ENCODE measurements at places on chromosomes 2 and 18.

DNA sequence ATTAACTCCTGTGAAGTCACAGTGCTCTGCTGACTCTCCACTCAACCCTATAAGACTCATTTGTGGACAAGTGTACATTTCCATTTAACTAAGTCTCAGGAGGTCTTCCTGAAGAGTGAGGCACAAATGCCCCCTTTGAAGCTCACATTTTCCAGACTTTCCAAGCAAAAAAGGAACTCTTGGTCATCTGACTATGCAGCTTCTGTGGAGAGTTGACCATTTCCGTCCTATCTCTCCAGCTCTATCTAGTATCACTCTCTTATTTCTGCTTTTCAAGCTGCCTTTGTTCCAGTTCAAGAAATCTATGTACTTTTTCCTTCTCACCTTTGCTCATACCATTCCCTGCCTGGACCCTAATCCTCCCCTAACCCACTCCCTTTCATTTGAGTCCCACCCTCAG, 77.0 kb downstream of the ANTXR1 start:
- no peak for DNase-seq

DNA sequence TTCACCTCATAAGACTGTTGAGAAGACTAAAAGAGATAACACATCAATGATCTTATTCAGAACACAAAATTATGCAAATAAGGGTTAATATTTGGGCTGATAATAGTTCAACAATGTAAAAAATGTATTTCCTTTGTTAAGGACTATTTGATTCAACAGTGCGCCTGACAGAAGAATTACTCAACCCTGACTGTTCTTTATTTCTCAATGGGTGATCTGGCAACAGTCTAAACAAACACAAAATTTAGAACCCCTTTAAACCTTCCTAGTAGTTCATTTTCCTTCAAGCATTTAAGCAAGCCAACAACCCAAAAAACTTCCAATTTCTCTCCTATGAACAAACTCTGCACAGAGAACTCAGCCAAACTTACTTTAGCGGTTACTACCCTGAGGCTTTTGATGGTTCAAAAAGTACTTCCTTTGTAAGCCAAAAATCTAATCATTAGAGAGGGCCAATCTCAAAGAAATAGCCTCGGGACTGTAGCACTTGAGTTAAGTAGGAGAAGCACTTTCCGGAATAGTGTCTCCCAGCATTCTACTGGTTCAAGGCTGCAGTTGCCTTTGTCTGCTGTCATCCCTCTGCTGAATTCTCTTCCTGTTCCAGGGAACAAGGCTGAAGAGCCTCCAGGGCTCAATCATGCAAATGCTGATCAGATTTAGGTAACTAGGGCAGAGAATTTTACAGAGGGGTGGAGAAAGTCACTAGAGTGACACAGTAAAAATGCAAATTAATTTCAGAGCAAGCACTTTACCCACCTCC, 40.9 kb upstream of the MAPK4 start:
- no peak for DNase-seq

GRCh38 chr18:9586814-9587213, 27.5 kb downstream of the PPP4R1 start:
- DNase-seq: no peak

GRCh38 chr2:197827618-197828017, 23.2 kb downstream of the PLCL1 start:
- no peak for DNase-seq

DNA sequence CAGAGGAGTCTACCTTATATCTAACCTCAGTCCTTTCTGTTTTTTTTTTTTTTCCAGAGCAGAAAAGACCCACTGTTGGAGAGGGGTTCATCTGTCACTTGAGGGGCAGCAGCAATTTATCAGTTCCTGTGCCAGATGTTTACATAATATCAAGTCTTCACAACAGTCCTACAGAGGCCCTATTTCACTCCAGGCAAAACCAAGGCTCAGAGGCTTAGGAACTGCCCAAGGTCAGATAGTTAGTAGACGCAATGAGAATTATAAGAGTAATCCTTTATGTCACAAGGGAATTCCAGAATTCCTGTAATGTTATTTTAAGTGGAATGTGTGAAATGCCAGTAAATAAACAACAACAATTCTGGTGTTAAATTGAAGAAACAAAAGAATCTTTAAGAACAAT, 696.1 kb downstream of the NRXN1 start:
- DNase-seq: no peak

DNA sequence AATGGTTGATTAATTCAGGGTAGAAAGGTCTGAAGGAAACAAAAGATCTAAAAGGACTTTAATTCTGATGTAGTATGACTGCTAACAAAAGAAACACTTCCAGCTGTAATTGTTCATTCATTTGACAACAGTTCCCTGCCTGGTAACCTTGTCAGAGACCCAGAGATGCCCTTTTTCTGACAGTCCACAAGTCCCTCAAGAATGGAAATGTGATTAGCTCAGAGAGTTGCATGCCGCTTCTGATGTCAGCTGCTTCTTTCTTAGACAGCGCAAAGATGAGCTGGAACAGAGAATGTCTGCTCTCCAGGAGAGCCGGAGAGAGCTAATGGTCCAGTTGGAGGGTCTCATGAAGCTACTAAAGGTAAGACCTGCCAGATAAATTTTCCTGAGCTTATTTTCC, 153.6 kb downstream of the DTNA start:
- DNase-seq: no peak

DNA sequence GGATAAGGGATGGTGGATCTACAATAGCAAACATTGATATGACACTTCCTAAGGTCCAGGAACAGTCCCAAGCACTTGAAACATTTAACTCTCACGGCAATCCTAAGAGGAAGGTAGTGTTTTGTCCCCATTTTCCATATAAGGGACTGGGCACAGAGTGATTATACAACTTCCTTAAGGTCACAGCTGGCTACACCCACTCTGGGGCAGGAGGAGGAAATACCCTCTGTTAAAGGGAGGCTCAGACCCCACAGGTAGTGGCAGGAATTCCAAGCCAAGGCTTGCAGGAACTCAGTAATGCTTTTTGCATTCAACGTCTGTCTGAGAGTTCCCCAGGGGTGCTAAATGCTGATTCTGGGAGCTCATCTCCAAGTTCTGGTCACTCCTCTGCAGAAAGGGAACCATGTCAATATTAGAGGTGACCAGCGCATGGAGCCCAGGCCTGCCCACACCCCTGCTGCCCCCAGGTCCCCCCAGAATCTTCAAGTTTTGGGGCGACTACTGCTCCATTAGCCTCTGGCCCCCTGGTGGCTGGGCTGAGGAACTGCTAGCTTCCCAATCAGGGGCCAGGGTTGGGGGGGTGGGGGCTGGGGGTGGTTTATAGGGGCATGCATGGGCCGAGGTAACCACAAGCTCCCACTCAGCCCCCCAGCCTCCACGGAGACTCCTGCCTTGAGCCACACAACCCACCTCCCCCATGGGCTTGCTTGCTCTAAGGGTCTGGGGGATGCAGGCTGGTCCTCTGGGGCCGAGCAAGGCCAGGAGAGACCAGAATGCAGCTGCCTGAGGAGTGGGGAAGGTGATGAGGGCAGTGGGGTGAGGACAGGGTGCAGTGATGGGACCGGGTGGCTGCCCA, 11.1 kb downstream of the OBSL1 start:
- no peak for DNase-seq

GRCh38 chr2:437756-438393, 150.0 kb upstream of the ALKAL2 start:
- DNase-seq: no peak

- DNase-seq: no peak
Observed at GRCh38 chr2:21757805-21758430, 634.1 kb downstream of the TDRD15 start.

DNA sequence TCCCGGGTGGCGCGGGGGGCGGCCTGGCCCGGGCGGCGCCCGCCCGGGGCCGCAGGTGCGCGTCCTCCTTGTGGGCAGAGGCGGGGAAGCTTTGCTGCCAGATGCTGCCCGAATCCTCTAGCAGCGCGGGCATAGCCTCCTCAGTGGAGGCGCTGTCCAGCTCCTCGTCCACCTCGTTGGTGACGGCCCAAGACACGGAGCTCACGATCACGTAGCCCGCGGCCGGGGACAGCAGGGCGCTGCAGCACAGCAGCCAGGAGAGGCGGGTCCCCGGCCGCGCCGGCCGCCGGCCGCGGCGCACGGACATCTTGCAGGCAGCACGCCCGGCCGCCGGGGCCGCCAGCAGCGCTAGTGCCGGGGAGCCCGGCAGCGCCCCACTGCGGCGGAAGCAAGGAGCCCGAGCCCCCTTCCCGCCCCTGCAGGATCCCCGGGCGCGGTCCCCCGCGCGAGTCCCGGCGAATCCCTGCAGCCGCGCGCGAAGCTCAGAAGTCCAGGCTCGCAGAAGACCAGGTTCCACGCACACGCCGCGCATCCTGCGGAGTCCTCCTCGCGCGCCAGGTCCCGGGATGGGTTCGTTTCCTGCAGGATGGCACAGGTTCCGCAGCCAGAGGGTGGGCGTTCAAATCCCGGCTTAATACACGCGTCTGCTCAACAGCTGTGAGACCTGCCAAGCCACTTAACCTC, at the start of gene CREG2:
Gene CREG2 (minus strand): TSS at position 353 of the 684 bp plus-strand sequence. CDS start 46 bp downstream, at position 307.
- DNase-seq: no peak

DNA sequence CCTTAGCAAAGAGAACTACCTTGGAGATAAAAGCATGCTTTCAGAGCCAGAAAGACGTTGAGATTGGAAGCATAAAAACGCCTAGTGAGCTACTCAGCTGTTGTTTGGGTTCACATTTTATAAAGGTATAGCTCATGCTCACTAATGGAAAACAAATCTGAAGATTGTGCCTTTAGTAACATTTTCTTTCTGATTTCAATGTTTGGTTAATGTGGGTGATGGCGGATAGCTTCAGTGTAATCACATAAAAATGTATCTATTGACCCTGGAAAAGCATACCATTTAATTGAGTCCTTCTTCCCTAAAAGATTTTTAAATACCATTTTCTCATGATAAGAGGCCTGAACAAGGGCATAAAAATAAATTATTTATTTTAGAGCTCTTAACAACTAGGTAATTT, 73.4 kb downstream of the DTNA start:
- no peak for DNase-seq

DNA sequence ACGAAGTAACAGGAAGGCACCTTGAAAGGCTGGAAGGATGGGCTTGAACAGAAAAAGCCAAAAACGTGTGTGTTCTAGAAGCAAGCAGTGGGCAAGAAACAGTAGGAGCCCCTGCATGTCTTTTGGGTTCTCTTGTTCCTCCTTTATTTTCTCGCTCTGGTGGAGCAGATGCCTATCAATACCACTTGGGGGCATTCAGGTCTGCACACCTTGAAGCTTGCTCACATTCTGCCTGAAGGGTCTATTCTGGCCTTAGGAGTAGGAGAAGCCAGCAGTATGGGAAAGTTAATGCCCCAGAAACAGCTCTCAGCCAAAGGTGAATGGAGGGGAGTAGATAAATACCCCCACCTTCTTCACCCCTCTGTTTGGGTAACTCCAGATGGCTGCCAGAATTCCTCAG, 204.5 kb downstream of the TXNL1 start:
- DNase-seq: no peak

GRCh38 chr18:77876319-77876865, 626.7 kb downstream of the GALR1 start:
- DNase-seq: no peak

DNA sequence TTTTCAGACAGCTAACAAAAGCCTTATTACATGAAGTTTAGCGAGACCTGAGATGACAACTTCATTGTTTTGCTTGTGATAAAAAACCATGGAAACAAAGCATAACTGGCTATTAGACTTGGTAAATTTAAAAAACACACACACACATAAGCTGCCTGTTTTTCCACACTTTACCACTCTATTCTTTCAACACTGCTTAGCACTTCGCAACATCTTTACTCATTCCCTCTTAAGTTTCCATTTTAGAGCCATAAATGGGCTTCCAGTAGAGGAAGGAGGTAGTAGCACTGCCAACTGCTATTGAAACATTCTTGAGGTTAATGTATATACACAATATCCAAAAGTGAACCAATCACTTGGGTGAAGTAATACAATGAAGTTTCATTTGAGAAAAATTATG, 54.1 kb downstream of the BAZ2B start:
- no peak for DNase-seq

DNA sequence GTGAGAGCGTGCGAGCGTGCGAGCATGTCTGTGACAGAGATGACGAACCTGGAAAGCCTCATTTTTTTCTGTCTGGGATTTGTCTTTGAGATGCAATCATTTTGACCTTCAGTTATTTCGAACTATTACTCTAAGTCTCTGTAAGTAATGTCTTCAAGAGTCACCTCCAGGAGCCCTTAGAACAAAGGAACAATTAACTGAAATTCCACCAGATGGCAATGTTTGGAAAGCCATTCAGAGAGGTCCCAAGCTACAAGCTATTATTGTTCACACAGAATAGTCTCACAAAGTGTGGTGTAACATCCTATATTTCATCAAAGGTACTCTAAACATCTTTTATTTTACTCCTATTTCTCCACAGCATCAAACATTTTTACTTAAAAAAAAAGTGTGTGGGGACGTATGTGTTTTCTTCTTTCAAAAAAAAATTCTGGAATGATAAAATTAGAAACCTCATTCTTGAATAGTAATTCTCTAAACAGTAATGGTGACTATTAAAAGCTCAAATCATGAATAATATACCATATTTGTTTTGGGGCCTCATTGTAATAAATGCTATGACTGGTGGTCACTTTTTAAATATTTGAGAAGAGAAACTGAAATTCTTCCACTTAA, 35.1 kb upstream of the MAPRE2 start:
- peak; percentile 63 for DNase-seq

DNA sequence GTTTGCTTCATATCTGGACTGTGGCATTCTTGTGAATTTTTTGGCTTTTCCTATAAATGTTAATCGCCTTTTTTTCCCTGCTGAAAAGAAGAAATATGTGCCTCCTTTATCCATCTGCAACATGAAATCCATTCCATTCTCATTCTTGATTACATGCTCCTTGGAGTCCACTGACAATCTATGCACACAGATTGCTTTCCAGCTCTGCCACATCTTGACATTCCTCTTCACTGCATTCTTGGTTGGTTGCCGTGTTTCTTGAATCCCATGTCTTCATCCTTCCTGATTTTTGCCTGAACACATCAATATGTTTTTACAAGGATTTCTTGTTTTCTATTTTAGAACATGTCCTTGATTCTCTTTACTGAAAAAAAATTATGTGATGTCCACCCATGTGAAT, 26.7 kb upstream of the BIRC6 start:
- no peak for DNase-seq

DNA sequence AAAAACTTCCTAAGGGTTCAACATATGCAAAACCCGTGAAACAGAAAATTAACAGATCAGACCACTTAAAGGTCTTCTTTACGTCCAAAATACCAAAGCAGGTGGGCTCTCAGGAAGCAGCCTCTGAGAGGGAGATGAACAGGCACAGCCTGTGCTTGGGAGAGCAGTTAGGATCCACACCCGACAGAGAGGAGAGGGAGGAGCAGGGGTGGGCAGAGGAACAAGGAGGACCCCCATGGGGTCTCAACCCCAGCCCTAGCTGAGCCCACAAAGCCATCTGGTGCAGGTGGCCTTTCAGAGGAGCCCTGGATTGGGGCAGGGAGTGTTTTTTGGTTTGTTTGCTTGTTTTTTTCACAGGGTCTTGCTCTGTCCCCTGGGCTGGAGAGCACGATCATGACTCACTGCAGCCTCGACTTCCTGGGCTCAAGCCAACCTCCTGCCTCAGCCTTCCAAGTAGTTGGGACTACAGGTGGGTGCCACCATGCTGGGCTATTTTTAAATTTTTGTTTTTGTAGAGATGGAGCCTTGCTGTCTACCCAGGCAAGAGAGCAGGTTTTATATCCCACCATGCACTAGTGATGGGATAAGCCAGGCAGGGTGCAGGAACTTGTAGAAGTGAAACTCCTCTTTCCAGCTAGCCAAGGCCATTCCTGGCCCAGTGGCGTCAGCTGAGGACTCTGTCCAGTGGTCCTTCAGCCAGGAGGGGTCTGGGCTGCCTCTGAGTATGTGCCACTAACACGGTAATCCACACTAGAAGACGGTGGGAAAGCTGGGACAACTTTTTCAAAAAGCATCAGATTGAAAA, 154.1 kb upstream of the HDAC4 start:
- DNase-seq: no peak

GRCh38 chr2:41933585-41934320, 114.1 kb upstream of the PKDCC start:
- DNase-seq: peak; percentile 86
